ENCODE measurements at places on chromosomes 6 and 20.

GRCh38 chr6:26103770-26104456 is 16.7 kb downstream of the HFE start:
- DNase-seq = peak; percentile 98

DNA sequence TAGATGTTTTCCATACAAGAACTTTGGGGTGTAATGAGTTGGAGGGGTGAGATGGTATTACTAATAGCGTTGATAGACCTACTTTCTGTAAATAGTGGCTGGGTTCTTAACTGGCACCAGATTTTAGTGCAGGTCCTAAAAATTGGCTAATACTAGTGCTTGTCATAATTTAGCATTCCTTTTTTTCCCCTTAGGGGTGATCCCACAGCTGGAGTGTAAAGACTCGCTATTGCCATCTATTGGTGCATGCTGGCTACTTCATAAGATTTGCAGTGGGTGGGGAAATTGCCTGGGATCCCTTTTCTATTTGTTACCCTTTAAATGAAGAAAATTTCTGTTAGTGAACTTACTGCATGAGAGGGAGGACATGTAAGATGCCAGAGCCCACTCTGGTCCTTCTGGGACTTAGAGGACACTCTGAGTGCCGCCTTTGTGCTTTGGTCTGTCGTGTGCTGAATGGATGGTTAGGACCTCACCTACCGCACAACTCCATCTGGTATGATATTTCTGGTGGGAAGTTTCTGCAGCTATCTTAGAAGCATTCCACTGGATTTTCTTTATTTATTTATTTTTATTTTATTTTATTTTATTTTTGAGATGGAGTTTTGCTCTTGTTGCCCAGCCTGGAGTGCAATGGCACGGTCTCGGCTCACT is 195.5 kb downstream of the JARID2 start:
- DNase-seq = peak; percentile 53

GRCh38 chr6:43717822-43718221 is 30.2 kb upstream of the MRPS18A start:
- no peak for DNase-seq

DNA sequence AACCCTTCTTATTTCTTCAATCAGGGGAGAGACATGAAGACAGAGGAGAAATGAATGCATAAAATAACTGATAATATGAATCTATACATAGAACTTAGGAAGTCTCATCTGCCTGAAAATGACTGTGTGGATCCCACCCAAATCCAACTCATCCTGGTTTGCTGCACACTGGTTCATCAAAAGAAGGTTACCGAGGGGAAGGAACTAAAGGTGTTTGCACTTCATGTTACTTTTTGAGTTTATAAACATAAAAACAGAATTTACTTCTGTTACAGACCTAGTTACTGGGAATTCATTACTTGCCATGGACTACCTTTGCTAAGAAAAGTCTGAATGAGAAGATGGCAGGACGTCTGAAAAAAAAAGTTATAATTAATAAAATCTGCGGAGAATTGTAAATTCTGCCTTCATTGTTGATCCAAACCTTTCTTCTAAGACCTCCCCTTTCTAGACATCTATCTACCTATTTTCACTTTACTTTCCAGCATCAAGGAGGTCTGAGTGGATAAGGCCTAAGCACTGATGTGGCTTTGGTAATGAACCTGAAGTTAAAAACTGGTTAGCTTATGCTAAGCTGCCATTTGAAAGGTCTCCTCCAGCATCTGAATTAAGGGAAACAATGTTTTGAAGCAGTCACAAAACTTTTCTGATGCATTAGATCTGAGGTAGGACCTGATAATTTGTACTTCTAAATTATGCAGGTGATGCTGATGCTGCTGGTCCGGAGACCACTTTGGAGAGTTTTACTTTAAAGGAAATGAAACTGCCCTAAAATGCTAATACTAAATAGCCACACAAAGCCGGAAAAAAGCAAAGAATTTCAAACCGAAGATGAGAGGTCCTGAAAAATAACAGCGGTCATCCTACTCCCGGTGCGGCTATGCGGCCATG is 84.0 kb downstream of the HFE start:
- no peak for DNase-seq

- peak; percentile 80 for DNase-seq
These were observed 81.6 kb upstream of the MLN start for GRCh38 chr6:33885132-33886057.

GRCh38 chr6:112370946-112371345 is 23.8 kb downstream of the RFPL4B start:
- no peak for DNase-seq

- no peak for DNase-seq
These were observed 158.1 kb downstream of the TBXT start for GRCh38 chr6:166009385-166010031.

GRCh38 chr6:89467437-89467836 is 34.5 kb downstream of the ANKRD6 start:
- no peak for DNase-seq

- peak; percentile 60 for DNase-seq
These were observed 23.5 kb upstream of the IBTK start for GRCh38 chr6:82270881-82271635.

GRCh38 chr20:621125-621756 is 11.1 kb upstream of the TCF15 start:
- DNase-seq = peak; percentile 79

DNA sequence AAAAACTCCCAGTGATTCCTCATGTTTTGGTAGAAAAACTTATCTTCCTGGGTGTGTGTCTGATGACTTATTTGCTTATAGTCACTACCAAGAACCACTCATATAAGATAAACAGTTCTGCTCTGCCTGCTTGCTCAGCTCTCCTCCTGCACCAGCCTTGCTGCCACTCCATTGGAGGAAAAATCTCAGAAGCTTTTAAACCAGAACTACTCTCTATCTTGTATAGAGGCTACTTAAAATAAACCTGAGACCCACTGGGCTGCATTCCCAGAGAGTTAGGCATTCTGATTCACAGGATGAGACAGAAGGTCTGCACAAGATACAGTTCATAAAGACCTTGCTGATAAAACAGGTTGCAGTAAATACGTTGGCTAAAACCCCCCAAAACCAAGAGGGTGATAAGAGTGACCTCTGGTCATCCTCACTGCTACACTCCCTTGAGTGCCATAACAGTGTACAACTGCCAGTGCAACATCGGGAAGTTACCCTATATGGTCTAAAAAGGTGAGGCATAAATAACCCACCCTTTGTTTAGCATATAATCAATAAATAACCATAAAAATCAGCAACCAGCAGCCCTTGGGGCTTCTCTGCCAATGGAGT is 728.3 kb downstream of the EPHA7 start:
- no peak for DNase-seq

GRCh38 chr20:1375515-1375914 is 17.3 kb downstream of the FKBP1A start:
- no peak for DNase-seq

DNA sequence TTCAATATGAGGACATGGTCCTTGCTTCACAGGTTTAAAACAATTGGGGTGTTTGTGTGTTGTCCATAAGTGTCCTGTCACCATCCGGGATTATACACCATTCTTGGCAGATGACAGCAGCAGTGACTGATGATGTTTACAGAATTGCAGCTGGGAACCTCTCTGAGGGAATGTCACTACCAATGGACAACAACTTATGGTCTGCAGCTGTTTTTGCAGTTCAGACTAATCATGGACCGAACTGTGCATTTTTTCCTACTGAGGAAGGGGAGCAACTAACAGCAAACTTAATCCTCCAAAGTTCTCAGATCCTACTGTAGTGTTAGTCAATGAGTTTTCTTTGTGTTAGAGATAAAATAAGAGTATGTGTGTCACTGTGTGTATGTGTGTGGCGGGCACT is 26.0 kb downstream of the FAM229B start:
- DNase-seq = no peak

DNA sequence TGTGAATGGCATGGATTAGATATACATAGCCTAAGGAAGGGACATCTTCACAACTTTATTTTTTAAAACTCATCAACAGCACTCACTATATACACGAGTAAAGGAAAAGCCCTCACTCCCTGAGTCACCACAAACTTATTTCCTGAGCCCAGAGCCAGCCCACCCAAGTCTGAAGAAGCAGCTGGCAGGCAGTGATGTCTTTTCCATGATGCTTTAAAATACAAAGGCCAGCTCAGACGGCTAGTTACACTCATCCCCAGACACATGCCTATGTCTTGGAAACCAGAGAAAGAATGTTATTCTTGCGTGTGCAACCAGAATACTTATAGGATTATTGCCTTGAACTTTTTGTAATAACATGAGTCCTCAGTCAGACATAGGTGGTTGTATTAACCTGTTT is 114.4 kb downstream of the ADGRG6 start:
- peak; percentile 88 for DNase-seq

DNA sequence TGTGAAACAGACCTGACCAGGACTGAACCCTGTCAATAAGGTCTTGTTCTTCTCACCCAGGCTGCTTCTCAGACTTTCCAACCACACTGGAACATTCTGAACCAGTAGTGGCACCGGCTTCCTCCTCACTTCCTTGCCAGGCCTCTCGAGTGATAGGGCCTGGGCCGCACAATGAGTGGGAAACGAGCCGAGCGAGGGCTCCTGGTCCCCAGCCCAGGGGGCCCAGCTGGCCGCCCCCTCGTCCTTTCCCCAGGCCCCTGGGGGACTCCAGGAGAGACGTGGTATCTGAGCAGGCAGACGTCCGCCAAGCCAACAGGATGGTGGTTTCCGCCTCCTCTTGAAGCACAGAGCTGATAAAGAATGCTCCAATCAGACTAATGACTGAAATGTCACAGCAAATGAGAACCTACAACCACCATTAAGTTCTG is 117.9 kb downstream of the GMDS start:
- no peak for DNase-seq

- DNase-seq = no peak
These were observed 279.7 kb downstream of the GMDS start for GRCh38 chr6:1965596-1966224.

- no peak for DNase-seq
These were observed 81.0 kb downstream of the FYN start for GRCh38 chr6:111792241-111792640.

GRCh38 chr6:39853604-39854003 is 61.4 kb downstream of the DAAM2 start:
- no peak for DNase-seq

- no peak for DNase-seq
These were observed 203.7 kb downstream of the NFATC2 start for GRCh38 chr20:51338692-51339440.

GRCh38 chr6:27553123-27553904 is 80.4 kb upstream of the ZNF184 start:
- peak; percentile 85 for DNase-seq

GRCh38 chr6:134373282-134373922 is 55.5 kb upstream of the SGK1 start:
- peak; percentile 65 for DNase-seq

DNA sequence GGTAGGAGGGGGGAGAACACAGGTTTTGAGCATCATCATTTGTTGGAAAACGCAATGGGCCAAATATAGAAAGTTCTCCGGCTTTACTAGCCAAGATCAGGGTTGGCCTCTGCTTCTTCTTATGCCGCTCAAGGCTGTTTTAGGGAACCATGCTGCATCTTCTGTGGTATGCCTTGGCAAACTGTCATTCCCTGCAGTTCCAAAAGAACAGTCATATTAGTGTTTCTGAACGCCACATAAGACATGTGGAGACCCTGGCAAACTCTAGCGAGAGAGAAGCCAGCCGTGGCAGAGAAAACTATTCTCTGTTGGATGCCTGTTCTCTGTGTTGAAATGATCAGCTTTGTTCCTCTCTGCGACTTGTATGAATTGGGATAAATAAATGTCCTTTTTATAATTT is 10.8 kb downstream of the ACTR5 start:
- no peak for DNase-seq

GRCh38 chr20:47876311-47877088 is 91.2 kb upstream of the SULF2 start:
- DNase-seq = no peak

- peak; percentile 26 for DNase-seq
These were observed 177.9 kb downstream of the FRK start for GRCh38 chr6:115882771-115883170.

GRCh38 chr6:55916188-55916587 is 40.8 kb upstream of the BMP5 start:
- peak; percentile 42 for DNase-seq

GRCh38 chr6:127737009-127737486 is 160.1 kb downstream of the C6orf58 start:
- DNase-seq = peak; percentile 72

- DNase-seq = no peak
These were observed 131.2 kb upstream of the THEMIS start for GRCh38 chr6:128032042-128032441.

GRCh38 chr20:49769048-49769581 is 43.5 kb upstream of the SLC9A8 start:
- DNase-seq = no peak

- peak; percentile 6 for DNase-seq
These were observed 93.6 kb upstream of the AGPAT4 start for GRCh38 chr6:161367472-161367871.
